NCI-H2081 treated with DMSO at 0.1 percent for 48 hours (cell line): ENCODE measurements at places on chromosomes 2 and 18.

DNA sequence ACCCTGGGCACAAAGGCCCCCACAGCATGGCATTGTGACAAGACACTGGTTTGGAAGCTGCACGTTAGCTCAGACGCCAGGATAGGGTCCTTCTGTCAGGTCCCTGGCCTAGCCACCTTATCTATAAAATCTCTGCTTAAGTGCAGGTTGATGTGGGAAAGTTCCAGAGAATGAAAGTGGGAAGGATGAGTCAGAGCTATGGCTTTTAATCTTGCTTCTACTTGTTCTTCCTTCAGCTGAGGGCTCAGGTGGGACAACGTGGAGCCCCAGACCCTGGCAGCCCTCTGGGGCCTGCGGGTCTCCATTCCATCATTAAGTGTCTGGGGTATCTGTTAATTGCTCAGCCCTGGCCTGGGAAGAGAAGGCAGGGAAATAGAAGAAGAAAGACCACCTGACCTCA, 64.5 kb downstream of the CELF4 start:
- no peak for DNase-seq

GRCh38 chr2:12737738-12738485, 21.2 kb downstream of the TRIB2 start:
- DNase-seq = no peak

- DNase-seq = no peak
Observed at GRCh38 chr2:119662297-119662696, 16.7 kb upstream of the TMEM177 start.

GRCh38 chr18:46319783-46320182, 215.6 kb downstream of the HAUS1 start:
- DNase-seq = no peak

DNA sequence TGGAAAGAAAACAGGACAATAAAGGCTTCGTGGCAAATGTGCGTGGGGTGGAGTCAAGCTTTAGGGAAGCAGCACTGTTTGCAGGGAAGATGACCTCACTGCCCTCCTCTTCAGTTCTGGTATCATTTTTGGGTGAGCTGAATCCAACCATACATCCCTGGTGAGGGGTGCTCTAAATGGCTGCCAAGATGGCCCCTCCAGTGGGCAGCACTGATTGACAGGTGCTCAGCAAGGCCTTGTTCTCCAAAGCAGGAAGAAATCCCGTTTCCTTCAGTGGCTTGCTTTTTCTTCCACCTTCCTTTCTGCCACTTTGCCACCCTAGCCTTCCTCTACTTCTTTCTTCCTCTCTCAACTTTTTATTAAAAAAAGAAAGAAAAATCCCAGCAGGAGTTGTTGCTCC, 132.8 kb upstream of the SP5 start:
- DNase-seq = no peak
